ENCODE measurements at places on chromosomes 6 and 20.

GRCh38 chr6:95601133-95601532, 23.8 kb downstream of the MANEA start:
- no peak for DNase-seq

DNA sequence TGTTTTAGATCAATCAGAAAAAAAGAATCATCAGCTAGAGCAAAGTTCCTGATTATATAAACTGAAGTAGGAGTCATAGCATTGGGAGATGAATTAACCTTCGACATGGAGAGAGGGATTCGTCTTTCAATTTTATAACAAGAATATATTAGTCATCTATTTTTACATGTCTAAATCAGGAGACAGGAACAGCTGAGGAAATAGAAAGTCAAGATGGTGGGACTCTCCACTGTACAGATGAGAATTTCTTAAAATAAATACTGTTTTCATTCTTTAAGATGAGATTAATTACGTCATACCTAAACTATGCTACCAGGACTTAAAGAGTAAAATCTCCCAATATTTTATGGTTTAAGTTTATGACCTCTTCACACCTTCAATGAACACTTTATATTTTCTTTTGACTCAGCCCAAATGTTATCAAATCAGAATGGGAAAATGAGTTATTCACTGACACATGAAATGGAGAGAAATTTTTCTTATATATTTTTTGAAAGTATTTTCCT, 1137.7 kb downstream of the EPHA7 start:
- DNase-seq = no peak

DNA sequence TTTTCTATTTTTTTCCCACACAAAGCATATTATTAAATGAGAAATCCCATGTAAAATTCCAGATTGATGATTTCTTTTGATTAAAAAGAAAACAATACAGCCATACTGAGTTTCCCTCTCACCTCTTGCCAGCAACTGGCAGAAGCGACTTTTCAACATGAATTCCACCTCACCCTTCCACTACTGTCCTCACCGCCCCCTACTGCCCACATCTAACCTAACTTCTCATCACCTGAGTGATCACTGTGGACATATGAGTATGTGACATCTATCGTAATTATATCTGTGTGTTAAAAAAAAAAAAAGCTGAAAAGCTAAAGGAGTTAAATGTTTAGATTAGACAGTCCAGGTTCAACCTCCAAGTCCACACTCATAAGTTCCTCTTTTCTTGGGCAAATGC, 528.6 kb downstream of the PRKN start:
- no peak for DNase-seq

- DNase-seq = no peak
Measured at GRCh38 chr6:99946005-99946404, 48.0 kb downstream of the MCHR2 start.

GRCh38 chr20:62064770-62065673, 659 bp downstream of the TAF4 start:
- peak; percentile 48 for DNase-seq

DNA sequence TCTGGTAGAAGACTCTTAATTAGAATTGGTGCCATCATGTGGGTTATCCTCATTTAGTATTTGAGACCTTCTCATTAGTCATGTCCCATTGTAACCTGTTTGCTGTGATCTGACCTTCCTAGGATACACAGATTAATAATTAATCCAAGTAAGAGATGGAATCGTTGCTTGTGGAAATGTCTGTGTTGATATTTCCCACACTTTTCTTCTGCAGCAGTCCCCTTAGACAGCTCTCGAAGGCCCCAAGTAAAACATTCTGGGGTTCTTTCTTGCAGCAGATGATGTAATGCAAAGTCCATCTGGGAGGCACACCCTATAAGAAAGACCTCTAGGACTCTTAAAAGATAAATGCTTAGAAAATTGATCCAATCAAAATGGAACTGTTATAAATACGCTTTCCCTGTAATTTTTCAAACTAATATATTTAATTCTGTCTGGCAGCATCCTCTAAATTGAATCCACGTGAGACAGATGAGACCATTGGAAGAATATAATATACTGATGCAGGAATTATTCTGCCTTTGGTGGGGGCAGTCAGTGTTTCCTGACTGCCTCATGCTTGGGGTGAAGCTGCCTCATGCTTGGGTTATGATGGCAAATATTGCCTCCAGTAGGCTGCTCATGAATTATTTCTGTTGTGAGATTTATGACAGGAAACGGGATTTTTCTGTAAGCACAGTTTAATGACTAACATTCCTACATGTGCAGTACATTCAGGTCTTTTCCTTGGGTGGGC, 54.5 kb upstream of the ARMC2 start:
- DNase-seq = no peak

- no peak for DNase-seq
Measured at GRCh38 chr20:24630486-24631172, 161.2 kb downstream of the SYNDIG1 start.

- DNase-seq = no peak
Measured at GRCh38 chr20:50267041-50267865, 76.6 kb downstream of the CEBPB start.

GRCh38 chr20:57117296-57117695, 149.1 kb downstream of the BMP7 start:
- no peak for DNase-seq

Data from NB4 (cell line).